ENCODE measurements at places on chromosomes 4 and X.

GRCh38 chrX:49915361-49916222 lies 6.8 kb upstream of the CLCN5 start:
- peak; percentile 54 for DNase-seq

- DNase-seq, result no peak
Observed at GRCh38 chr4:19368800-19369199, 882.9 kb upstream of the SLIT2 start.

DNA sequence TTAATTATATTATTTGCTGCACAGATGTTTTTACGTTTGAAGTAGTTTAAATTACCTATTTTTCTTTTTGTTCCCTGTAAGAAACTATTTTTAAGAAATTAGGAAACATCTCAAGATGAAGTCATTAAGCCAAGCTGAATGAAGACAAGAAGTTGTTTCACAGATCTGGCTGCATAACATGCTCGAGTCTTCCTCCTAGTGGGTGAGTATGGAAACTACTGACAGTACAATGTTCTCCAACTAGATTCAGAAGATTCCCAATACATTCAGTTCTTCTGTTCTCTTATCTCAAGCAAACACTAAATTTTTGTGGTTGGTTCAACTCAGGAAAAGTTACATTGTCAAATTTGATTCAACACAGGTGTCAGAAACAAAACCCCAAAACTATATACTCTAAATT lies 256.8 kb upstream of the VCX start:
- no peak for DNase-seq

- no peak for DNase-seq
Observed at GRCh38 chrX:12322031-12322430, 183.8 kb downstream of the FRMPD4 start.

DNA sequence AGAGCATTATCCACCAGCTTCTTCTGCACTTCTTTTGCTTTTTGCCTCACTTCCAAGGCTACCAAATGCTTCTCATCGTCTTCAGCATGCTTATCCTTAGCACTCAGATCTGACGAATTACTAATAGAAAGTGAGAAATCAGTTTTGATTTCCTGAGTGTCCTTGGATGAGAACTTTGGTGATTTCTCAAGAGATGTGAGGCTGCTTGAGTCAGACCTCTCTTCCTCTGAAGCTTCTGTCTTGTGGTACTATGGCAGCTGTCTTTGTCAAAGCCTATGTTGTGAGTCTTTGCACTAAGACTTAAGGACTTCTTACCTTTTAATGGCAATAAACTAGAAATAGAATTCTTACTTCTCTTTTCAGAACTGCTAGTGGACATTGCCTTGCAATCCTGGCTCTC lies 169.9 kb downstream of the CPE start:
- DNase-seq, result no peak

- DNase-seq, result no peak
Observed at GRCh38 chrX:103742339-103742738, 31.6 kb downstream of the TMEM31 start.

DNA sequence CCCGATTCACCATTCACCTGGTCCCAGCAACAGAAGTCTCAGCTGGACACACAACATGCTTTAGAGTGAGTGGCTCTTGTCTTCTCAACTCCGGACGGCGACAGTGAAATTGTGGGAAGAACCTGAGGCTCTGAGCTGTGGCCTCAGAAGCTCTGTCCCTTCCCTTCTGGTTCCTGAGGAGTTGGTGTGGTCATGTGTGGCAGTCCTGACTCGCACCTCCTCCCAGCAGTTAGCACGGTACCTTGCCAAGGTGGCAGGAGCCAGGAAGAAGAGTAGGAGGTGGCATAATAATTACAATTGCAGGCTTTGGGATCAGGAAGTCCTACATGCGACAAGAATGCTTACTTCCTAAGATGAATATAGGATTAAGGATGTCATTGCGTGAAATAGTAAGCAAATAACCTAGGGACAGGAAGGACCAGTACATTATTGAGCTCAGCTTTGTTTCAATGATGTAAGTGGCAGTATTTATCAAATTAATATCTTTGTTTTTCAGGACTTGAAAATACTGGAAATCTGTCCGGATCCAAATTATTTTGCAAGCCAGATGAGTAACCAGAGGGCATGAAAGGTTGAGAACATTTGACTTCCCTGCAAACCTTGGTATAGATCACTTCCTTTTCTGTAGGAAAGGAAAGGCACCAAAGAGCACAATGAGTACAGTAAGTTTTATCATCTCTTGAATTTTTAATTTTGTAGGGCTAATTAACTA lies 21.1 kb downstream of the RNF4 start:
- DNase-seq, result no peak

DNA sequence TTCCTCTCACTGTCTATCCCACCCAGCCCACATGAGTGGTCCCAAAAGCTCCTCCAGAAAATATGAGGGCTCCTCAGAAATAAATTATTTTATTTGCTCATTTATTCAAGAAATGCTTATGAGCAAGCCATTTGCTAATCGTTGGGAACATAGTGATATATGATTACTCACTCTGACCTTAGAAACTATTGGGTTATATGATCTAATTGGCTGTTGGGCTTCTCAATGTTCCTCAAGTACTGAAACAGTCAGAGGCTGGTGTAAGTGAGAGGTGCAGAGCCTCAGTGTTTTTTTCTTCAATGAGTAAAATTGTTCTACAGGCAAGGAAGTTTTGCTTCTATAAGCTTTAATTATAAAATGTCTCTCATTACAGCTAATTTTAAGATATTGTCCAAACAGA lies 893.8 kb upstream of the INTU start:
- no peak for DNase-seq

- DNase-seq, result no peak
Observed at GRCh38 chr4:72405417-72405816, 163.6 kb downstream of the ADAMTS3 start.

DNA sequence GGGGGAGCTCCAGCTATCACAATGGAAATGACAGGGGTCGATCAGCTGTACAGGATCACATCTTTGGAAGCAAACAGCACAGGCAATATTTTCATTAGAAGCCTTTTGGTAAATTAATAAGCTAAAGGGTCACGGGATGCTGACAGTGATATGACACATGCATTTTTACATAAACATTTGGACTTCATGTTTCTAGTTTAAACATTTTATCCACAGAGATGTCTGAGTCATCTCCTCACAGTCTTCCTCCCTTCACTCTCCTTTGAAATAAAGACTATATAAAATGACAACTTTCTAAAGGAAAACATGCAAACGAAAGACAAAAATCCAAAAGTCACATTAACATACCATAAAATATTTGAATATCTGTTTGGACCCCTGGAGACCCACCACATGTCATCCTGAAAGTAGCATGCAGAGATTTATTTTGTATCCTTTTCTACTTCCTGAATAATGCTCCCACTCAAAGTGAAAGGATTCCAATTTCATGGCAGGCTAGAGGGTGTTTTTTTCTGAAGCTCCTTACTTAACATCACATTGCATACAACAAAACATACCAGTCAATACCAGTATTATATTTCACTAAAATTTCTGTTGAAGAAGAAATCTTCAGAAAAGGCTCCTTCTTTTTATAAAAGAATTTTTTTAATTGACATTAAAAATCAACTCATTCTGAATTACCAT lies 200.1 kb upstream of the PPARGC1A start:
- no peak for DNase-seq

DNA sequence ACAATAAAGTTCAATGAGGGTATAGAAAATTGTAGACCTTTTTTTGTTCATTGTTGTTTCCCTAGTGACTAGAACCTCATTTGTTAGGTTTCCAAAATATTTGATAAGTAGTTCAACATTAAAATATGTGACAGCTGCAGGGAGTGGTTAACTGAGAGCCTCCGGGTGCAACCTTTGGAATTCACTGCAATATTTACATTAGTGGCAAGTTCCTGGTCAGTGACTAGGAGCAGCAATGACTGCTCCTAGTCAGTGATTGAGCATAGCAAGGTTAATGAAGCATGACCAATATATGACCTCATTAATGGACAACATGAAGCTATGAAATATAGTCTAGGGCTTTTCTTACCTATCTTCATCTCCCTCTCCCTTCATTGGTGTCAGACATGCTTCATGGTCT lies 65.8 kb upstream of the FAM47A start:
- no peak for DNase-seq

GRCh38 chr4:177311589-177311988 lies 1.9 kb downstream of the NEIL3 start:
- DNase-seq, result no peak

- no peak for DNase-seq
Observed at GRCh38 chrX:3393581-3394111, 47.2 kb upstream of the MXRA5 start.

GRCh38 chrX:45601052-45601451 lies 400.4 kb upstream of the DIPK2B start:
- DNase-seq, result no peak

DNA sequence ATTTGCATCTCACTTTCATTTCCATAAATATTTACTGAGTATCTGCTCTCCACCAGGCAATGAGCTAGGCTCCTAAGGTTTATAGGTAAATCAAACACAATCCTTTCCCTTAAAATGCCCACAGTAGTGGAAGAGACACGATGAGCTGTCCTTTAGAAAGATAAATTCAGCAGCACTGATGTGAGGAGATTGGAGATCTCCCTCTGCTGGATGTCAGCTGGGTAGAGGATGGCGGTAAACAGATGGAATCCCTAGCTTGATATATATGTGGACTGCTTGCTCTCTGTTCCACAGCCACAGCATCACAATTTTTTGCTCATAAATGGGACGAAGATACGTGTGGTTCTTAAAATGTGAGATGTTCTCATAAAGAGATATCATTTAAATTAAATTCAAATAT lies 216.4 kb upstream of the RASGEF1B start:
- no peak for DNase-seq

DNA sequence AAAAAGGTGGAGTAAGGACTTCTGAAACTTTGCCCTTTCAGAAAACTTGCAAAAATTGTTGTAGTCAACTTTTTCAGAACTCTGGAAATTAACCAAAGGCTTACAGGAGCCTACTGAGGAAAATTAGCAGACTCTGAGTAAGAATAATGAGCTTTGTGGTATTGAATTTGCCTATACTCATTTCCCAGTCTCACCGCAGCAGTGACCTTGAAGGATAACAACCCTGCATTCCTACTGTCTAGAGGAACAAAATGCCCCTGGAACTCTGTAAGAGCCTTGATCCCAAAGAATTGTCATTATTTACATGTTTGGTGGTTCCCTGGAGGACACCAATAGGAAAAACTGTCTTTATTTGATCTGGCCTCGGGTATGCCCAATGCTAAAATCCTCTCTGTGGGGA lies 57.9 kb downstream of the MND1 start:
- no peak for DNase-seq

GRCh38 chrX:151713849-151714248 lies 2.0 kb upstream of the FATE1 start:
- DNase-seq, result peak; percentile 62

DNA sequence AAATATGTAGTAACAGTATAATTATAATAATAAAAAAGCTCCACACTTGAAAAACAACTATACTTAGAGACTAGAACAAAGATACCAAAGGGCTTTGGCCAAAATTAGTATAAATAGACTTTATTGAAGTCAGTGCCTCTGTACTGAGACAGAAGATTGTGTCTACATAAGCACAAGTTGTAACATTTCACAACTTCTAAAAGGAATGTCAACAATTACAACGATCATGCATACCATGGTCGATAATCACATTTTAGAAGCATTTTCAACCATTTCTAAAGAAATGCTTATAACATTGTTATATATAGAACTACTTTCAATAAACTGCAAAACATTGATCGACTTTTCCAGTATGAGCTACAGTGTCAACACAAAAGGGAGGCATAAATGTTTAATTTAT lies 57.0 kb downstream of the DHX15 start:
- no peak for DNase-seq

- no peak for DNase-seq
Observed at GRCh38 chrX:99705701-99706100, 704.4 kb downstream of the PCDH19 start.

DNA sequence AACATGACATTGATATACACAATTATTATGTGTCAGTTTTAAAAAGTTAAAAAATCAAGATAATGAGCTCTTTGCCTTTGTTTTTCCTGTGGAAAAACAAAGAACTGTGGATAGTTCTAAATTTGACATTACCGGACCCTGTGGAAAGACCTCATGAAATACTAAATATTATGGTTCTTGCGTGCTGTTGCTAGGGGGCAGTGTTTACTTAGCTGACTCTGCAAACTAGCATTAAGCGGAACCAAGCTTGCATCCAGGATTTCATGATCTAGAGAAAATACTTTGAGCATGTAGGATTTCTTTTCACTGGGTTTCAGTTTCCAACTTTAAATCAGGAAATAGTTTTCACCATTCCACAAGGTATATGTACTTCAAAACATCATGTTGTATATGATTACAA lies 33.6 kb downstream of the CLCN4 start:
- DNase-seq, result peak; percentile 59

GRCh38 chr4:17787315-17787714 lies 5.9 kb upstream of the FAM184B start:
- no peak for DNase-seq

GRCh38 chr4:110474481-110474880 lies 1.5 kb upstream of the ENPEP start:
- DNase-seq, result no peak

- no peak for DNase-seq
Observed at GRCh38 chr4:15005474-15006115, 3.3 kb downstream of the CPEB2 start.

- no peak for DNase-seq
Observed at GRCh38 chr4:23956601-23957364, 66.9 kb upstream of the PPARGC1A start.

DNA sequence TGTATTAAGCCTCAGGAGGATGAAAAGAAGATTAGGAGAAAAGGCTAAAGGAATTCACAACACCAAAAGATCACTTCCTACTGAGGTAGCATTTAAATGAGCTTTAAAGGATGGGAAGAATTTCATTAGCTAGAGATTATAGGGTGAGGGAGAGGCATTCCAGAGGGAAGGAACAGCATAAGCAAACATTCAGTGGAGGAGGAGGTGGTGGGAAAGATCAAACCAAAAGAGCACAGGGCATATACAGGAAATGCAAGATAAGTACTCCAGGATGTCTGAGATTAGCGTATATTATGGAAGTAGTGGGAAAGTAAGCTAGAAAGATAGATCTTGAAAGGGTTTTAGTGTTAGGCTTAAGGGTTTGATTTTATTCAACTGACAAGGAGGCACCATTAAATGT lies 84.8 kb downstream of the COL4A6 start:
- DNase-seq, result no peak

- DNase-seq, result no peak
Observed at GRCh38 chrX:120308959-120309872, 2.0 kb downstream of the TMEM255A start.
